MCF 10A (cell line): ENCODE measurements at places on chromosomes 4 and X. TPM values are rescaled to one million over a fixed set of nuclear protein-coding genes. Genes with fewer than 3 reads are reported as not detected.

TREX2 gene
- 0.49 and 0.75 TPM in 2 replicates for total RNA-seq

- no peak overlapping the region for H3K4me3 ChIP-seq
- no peak overlapping the region for H3K27ac ChIP-seq
- no peaks in the 10 kb centered on the region for H3K36me3 ChIP-seq
- peaks cover 63% of the 10 kb centered on the region for H3K27me3 ChIP-seq
Observed at GRCh38 chrX:132090403-132091159, 37.2 kb downstream of the FRMD7 start.

DNA sequence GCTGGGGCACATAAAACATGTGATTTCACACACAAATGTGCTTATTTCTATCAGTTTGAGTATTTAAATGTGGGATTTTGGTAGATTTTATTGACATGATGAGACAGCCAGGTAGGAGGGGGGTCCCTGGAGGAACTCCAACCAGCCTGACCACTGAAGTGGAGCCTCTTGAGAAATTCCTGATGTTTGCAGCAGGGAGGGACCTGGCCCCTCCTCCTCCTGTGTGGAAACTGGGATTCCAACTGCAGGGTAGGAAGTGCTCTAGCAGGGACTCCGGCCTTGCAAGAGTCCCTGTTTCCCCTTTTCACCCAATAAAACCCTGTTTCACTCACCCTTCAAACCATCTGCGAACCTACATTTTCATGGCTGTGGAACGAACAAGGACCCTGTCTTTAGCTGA, 2224.0 kb upstream of the AGA start:
- no peaks in the 10 kb centered on the region for H3K4me1 ChIP-seq
- H3K27ac ChIP-seq: no peak overlapping the region
- no peaks in the 10 kb centered on the region for H3K36me3 ChIP-seq
- no peaks in the 10 kb centered on the region for H3K27me3 ChIP-seq

- H3K27me3 ChIP-seq: no peaks in the 10 kb centered on the region
- H3K4me1 ChIP-seq: peaks cover 14% of the 10 kb centered on the region
- H3K36me3 ChIP-seq: no peaks in the 10 kb centered on the region
- no peak overlapping the region for H3K27ac ChIP-seq
Observed at GRCh38 chr4:24007860-24008261, 118.0 kb upstream of the PPARGC1A start.

DNA sequence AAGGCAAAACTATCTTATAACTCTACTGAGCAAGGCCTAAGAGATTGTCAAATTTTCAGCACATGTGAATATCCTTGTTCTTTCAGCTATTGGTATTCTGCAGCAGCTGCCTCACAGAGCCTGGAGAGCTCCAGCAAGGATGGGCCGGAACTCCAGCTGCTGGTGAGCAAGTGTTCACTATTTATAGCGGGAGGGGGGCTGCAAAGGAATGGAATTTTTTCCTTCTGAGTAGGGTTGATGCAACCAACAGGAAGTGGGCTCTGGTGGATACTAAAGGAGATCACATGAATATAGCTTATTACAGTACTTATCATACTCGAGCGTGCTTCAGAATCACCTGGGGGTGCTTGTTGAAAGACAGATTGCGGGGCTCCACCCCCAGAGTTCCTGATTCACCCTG, 20.2 kb upstream of the SETD7 start:
- H3K36me3 ChIP-seq: no peaks in the 10 kb centered on the region
- H3K27me3 ChIP-seq: no peaks in the 10 kb centered on the region
- H3K4me3 ChIP-seq: no peak overlapping the region
- no peak overlapping the region for H3K27ac ChIP-seq
- DNase-seq: no peak
